ENCODE measurements at places on chromosomes 1 and 21.

DNA sequence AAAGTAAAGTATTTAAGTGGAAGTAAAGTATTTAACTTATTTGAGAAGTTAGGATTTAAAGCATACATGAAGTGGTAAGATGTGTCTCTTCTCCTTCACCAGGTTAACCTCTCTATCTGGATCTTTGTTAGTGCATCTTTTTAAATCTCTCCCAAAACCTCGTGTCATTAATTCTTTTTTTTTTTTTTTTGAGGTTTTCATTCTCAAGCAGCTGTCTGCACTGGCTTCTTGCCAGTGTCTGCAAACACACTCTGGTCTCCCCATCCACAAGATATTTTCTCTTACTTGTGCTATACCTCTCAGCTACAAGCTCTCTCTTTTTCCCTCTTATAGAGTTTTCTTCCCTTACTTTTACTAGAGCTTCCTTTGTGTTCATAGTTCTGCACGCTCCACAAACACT is 49.0 kb downstream of the CLDN17 start:
- no peaks in the 10 kb centered on the region for H3K27me3 ChIP-seq
- H3K36me3 ChIP-seq, result no peaks in the 10 kb centered on the region
- no peak for DNase-seq
- no peak overlapping the region for H3K4me3 ChIP-seq
- H3K27ac ChIP-seq, result no peak overlapping the region

GRCh38 chr1:89866568-89866967 is 45.7 kb downstream of the LRRC8D start:
- H3K27me3 ChIP-seq, result no peaks in the 10 kb centered on the region
- no peak overlapping the region for H3K4me3 ChIP-seq
- H3K27ac ChIP-seq, result no peak overlapping the region
- peaks cover 45% of the 10 kb centered on the region for H3K4me1 ChIP-seq
- DNase-seq, result no peak
- peaks cover 61% of the 10 kb centered on the region for H3K36me3 ChIP-seq

DNA sequence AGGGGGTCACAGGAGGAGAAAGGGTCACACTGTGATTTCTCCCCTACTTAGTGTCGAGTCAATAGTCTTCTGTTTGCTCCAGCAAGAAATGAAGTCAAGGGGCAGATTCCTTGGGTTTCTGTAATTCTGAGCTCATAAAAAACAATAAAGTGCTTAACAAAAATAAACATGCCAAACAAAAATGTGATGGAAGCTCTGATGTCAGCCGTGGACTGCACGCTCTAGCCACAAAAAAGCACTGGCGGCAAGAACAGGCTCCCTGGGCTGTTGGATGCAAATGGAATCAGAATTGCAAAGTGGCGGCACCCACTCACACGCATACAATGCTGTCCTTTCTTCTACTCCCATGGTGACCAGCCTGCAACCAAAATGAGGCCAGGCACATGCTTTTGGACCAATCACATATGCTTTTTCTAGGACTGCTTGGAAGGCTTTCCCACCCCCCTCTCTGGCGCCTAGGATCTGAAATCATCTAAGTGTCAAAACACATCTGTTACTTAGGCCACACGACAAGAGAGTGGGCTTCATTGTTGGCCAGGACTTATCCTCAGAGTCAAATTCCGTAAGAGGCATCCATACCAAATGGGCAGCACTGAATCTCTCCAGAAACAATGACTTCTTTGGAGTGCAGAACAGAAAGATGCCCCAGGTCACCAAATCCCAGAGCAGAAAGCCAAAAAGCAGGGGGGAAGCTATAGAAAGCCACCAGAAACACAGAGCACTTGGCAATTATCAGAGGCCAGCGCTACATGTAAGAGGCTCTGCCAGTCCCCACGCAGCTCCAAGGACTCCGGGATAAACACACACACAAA is 9.2 kb downstream of the C1orf198 start:
- peaks cover 2% of the 10 kb centered on the region for H3K4me1 ChIP-seq
- H3K27ac ChIP-seq, result no peak overlapping the region
- no peak overlapping the region for H3K4me3 ChIP-seq
- DNase-seq, result no peak
- no peaks in the 10 kb centered on the region for H3K27me3 ChIP-seq
- no peaks in the 10 kb centered on the region for H3K36me3 ChIP-seq

GRCh38 chr1:159068886-159069285 is 7.7 kb downstream of the AIM2 start:
- peaks cover 19% of the 10 kb centered on the region for H3K4me1 ChIP-seq
- peaks cover 5% of the 10 kb centered on the region for H3K27me3 ChIP-seq
- no peak for DNase-seq
- H3K27ac ChIP-seq, result no peak overlapping the region
- no peak overlapping the region for H3K4me3 ChIP-seq
- peaks cover 5% of the 10 kb centered on the region for H3K36me3 ChIP-seq

GRCh38 chr1:226187019-226187322 is 430 bp upstream of the ACBD3 start:
- peak overlapping the region; percentile 93 for H3K27ac ChIP-seq
- peaks cover 25% of the 10 kb centered on the region for H3K4me1 ChIP-seq
- no peak for DNase-seq
- H3K36me3 ChIP-seq, result peaks cover 11% of the 10 kb centered on the region
- no peaks in the 10 kb centered on the region for H3K27me3 ChIP-seq

GRCh38 chr1:201421041-201421440 is 489 bp downstream of the TNNI1 start:
- no peak overlapping the region for H3K27ac ChIP-seq
- H3K4me3 ChIP-seq, result no peak overlapping the region

Data from activated CD8-positive, alpha-beta T cell treated with anti-CD3 and anti-CD28 coated beads, Interleukin-2, amount 10 ng/mL, durations not matched to agents 7 days and 5 days (primary cell).